ENCODE measurements at places on chromosomes 11 and 22. TPM values are rescaled to one million over a fixed set of nuclear protein-coding genes. Genes with fewer than 3 reads are reported as not detected.
A peak's percentile ranks its signal among the peaks of the same experiment; 100 is the strongest.

Gene CD6
- total RNA-seq: 405 TPM

Gene PDGFB
- total RNA-seq: 10.1 TPM

Gene DNAJB7
- total RNA-seq: not detected

Gene RFPL1
- not detected for total RNA-seq

Gene TTLL1
- 7.3 TPM for total RNA-seq

DNA sequence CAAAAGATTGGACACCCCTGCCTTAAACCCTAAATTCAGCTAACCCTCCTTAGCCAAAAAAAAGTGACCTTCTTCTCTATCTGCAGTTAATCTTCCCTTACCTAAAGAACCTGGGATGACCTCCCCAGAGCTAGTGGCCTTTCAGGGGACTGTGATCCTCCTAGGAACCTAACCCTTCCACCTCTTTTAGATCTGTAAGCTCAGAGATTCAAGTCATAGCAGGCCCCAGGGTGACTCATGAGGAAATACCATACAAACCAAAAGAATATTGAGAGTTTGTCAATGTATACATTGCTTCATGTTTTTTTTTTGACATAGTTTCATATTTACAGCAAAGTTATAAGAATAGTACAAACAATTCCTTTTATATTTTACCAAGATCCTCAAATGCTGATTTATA is 38.3 kb upstream of the CXCR5 start:
- DNase-seq: no peak

DNA sequence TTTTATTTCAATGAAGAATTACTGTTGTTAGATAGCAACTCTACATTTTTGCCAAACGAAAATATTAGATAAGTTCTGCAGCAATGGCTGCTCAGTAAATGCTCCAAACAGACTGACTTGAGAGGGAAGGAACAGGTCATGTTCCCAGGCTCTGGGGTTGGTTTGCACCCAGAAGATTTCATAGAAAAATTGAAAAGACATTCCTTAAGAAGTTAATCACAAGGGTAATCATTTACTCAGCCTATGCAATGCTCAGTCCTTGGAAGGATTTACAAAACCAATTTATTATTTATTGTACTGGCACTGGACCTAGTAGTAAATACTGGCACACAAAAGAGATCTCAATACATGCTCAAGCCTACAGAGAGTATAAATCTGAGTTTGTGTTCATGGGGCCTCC is 179.1 kb upstream of the MTNR1B start:
- DNase-seq: no peak

DNA sequence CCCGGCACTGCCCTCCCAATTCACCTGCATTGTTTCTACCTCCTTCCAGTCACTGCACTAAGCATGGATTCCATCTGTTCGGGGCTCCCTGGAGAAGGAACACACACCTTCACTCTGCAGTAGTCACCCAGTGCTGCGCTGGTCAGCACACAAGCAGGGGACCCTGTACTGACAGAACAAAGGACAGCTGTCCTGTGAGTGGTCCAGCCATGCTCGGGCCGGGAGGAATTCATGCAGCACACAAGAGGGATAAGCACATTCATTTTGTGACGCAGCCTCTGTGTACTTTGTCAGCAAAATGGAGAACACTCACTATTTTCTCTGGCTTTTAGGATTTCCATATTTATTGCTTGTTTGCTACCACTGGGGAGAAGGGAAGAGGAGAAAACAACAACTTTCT is 167.3 kb downstream of the NTM start:
- no peak for DNase-seq

DNA sequence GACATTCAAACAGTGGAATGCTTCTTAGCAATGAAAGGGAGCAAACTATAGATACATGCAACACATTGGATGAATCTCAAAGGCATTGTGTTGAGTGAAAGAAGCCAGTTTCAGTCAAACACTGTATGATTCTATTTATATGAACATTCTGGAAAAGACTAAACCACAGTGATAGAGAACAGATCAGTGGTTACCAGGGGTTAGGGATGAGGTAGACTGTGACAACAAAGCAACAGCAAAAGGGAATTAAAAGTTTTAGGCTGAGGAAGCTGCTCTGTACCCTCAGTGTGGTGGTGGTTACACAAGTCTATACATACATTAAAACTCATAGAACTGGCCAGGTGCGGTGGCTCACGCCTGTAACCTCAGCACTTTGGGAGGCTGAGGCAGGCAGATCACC is 23.0 kb downstream of the FDX1 start:
- no peak for DNase-seq

DNA sequence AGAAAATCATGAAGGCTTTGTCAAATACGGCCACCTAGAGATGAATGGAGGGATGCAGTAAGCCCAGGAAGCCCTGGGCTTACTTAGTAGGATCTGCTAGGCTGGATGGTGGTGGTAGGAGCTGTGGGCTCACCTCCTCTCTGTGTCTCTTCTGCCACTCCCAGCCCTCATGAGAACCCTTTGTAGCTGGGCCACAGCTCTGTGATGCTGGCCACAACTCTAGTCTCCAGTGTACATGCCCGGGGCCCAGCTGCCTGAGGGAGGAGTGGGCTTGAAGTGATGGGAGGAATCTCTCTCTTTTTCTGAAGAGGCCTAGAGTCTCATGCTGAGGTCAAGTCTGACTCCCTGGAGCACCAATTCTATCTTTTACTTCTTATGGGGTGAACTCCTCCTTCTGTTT is 32.4 kb upstream of the SYT13 start:
- no peak for DNase-seq

DNA sequence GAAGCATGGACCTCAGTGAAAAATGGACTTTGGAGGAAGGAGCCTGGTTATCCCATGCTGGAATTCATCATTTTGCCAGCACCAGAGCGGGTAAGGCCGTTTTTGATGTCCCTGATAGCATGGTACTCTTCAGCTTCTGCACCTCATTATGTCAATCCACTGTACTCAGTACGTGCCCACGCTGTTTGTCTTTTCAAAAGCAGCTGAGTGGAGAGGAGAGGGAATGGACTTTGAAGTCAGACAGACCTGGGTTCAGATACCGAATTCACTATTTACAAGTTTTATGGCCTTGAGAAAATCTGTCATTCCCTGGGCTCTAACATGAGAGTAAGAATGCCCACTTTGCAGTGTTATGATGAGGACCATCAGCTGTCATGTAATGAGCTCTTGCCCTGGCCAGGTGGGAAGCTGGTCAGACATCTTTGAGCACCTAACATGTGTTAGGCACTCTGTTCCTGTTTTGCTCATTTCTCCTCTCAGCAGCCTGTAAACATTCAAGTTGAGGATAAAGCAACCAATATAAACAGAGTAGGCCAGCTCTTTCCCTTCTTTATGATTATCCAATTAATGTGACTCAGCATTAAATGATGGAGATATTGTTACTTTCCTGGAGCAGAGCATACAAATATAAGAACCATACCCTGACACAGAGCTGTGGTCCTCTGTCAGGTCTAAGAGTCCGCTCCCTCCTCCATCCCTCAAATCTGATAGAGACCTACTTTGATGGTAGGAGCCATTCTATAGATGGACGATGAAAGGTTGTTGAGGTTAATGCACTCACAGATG is 39.0 kb upstream of the AMOTL1 start:
- DNase-seq: no peak

DNA sequence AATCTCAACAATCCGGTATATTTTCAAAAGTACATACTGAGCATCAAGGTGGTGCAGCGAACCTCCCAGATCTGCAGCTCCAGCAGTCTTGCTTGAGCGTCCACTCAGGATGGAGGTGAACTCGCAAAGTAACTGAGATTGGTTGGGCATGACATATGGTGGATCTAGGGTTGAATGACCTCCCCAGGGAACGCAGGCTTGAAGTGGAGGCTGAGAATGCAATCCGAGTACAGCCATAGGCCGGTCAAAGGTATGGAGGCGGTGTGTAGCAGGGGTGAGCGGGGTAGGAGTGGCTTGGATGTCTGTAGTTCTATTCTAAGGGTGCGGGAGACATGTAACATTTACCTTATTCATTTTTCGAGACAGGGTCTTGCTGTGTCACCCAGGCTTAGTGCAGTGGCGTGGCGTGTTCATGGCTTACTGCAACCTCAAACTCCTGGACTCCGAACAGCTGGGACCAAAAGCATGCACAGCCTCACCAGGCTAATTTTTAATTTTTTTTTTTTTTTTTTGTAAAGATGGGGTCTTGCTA is 631 bp upstream of the C22orf39 start:
- DNase-seq: no peak

DNA sequence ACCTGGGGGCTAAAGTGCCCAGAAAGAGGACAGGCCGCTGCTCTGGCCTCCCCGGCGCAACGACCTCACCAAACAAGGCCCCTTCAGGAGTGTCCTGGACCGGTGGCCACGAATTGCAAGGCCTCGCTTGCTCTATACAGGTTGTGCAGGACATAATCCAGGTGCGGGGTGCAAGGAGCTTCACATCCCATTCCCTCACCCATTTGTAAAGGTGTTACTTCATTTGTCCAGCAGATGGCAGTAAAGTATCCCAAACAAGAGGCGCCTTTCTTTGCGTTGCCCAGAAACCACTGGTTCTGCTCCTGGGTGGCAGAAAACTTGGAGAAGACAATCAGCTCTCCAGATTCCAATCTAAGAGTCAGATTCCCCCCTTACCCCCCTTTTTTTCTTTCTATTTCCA is 35.9 kb upstream of the PRDM11 start:
- DNase-seq: peak; percentile 42

DNA sequence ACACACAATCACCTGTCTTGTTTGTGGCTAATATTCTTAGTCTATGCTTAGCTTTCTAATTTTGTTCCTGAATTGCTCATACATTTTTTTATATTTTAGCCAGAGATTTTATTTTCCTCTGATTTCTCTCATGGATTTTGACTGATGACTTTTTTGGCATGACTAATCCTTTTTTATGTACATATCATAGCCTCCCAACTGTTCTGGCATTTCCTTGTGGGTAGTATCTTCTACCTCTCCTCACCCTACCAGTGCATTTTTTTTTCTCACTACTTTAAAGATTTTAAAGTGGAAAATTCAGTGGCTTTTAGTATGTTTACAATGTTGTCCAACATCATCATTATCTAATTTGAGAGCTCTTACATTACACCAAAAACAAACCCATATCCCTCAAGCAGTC is 84.4 kb upstream of the TENM4 start:
- no peak for DNase-seq

GRCh38 chr22:49188091-49188490 is 639.6 kb downstream of the BRD1 start:
- DNase-seq: no peak

- no peak for DNase-seq
These were observed 6.3 kb downstream of the NRXN2 start for GRCh38 chr11:64716473-64717267.

GRCh38 chr11:2945031-2945756 is 16.0 kb upstream of the PHLDA2 start:
- DNase-seq: peak; percentile 43

- DNase-seq: no peak
These were observed at the start of gene MS4A6A for GRCh38 chr11:60182541-60183330. MS4A6A (minus strand) TSS chr11:60183083; CDS start chr11:60181727, 1,356 bp downstream.

DNA sequence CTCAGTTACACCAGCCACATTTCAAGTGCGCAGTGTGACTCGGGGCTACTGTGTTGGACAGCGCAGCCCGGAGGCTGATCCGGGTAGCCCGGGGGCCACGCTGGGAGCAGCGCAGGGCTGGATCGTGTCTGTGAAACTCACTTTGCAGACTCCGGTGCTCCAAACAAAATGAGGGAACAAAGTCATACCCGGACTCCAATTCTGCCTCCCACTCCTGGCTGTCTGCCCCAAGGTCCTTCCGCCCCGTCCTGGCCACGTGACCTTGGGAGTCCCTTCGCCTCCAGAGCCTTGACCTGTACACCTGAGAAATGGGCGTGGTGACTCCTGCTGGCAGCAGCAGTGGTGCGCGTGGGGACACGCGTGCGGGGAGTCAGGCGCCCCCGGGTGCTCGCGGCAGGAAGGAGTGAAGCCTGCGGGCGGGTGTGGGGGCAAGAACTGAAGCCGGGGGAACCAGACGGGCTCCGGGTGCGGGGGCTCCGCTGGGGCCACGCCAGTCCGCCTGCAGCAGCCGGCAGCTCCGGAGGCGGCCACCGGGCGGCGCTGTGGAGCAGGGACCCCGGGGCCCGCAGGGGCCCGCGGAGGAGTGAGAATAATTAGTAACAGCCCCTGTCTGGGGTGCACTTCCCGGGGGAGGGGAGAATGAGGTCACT is 42.4 kb downstream of the KCNJ4 start:
- no peak for DNase-seq

DNA sequence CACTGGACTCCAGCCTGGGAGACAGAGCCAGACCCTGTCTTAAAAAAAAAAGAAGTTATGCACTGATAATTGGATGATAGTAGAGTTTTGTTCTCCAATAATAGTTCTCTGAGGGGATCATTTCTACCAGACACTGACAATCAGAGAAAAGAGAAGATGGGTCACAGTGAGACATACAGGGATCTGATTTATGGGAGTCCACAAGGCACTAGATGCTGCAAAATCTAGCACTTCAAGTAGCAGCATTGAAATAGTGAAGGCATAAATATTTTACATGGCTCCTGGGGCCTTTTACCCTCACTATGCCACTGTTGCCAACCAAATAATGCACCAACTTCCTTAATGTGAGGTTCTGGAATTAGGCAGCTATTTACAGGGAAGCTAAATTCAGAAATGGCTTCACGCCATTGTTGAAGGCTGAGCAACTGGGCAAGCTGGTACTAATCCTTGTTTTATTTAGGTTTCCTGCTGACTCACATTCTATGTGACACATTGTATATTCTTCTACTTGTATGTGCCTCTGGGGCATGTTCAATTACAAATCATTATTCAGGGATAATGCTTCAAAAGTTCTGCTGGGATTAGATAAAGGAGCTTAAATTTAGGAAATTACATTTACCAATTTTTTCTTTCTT is 38.2 kb upstream of the ABTB2 start:
- DNase-seq: no peak

DNA sequence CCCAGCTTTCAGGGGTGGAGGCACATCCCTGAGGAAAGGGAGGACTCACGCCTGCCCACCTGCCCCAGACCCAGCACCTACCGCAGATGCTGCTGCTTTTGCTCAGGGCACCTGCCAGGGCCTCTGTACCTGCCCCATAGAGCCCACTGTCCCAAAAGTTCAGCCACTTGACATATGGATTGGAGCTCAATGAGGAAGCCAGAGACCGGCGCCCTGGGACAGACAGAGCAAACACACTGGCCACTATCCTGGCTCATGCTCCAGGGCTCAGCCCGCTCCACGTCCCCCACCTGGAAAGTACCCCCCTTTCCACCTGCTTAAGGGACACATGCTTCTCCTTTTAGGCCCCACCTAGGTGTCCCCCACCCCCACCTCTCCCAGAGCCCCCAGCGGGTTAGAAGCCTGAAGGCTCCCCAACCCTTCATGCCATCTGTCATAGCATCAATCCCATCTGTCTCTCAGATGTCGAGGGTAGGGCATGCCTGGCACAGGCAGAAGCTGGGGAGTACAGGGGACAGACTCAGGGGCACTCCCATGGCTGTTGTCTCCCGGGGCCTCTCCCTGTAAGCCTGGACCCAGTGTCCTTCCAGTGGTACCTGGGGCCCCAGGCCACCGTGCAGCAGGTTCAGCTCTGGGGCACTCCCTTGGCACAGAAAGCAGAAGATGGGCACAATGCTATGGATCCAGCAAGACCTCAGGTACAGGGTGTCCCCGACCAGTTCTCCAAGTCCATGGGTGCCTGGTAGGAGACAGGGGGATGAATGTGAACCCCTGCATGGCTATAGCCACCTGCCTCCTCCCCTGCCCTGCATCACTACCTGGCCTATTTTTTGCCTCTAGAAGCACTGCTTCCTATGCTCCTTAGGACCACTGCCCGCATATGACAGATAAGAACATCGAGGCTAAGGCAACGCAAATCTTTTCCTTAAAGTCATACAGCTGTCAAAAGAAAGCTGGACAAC is 2.2 kb upstream of the P2RX6 start:
- DNase-seq: no peak
